Left colon (tissue), 2 donors: ENCODE measurements at places on chromosomes 1 and 21.

GRCh38 chr1:170518185-170518834 is 13.7 kb upstream of the GORAB start:
- peak; percentile 29 for DNase-seq

- peak; percentile 32 for DNase-seq
Measured at GRCh38 chr21:20999659-21000058, 1.4 kb downstream of the NCAM2 start.

- no peak for DNase-seq
Measured at GRCh38 chr1:199098468-199098867, 459.6 kb downstream of the PTPRC start.

GRCh38 chr1:26234644-26235370 is 807 bp downstream of the CEP85 start:
- DNase-seq, result peak; percentile 32

GRCh38 chr1:116287341-116288200 is 85.5 kb upstream of the ATP1A1 start:
- no peak for DNase-seq

DNA sequence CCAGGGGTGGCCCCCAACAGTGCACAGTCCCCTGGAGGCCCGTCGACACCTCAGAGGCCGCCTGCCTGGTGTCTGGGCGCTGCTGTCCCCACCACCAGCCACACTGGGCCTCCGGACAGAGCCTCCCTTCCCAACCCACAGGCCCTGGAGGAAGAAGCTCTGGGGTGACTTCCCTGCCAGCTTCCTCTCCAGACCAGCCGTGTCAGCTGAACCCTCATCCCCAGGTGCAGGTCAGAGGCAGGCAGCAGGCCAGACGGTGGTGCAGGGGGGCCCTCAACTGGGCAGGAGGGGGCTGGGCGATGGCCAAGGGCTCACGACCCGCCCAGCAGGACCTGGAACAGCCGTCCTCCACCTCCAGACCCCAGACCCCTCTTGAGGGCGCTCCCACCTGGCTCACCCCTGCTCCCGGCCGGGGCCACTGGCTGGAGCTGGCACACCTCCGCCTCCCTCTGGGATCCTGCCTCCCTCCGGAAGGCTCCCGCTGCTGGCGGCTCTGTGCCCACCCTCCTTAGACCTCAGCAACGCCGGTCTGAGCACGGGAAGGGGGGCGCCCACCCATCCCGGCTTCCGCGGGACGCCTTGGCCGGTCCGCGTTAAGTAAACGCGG is 520 bp downstream of the TNFRSF18 start:
- DNase-seq, result peak; percentile 24

GRCh38 chr1:208979776-208980175 is 603.7 kb upstream of the CAMK1G start:
- no peak for DNase-seq

- no peak for DNase-seq
Measured at GRCh38 chr1:19926296-19927129, 3.1 kb upstream of the PLA2G2E start.

GRCh38 chr1:112735752-112736151 is 20.6 kb upstream of the PPM1J start:
- no peak for DNase-seq

GRCh38 chr1:164702664-164703063 is 143.7 kb downstream of the PBX1 start:
- no peak for DNase-seq

- DNase-seq, result no peak
Measured at GRCh38 chr1:169670836-169671235, 40.6 kb downstream of the SELL start.

DNA sequence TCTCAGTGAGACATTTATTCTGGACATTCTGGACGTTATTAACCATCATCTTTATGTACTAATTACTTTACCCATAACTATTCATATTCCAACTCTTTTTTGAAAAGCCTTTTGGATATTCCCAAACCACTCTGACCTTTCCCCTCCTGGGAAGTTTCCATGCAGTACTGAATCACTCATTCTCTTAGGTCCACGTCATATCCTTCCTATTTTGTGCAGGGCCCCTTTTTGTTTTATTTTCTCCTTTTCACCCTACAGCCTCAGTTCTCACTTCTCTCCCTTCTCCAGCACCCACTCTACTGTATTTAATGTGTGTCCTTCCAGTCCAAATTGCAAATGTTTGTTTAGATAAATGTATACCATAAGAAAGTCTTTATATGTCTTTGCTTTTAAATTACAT is 16.4 kb upstream of the ATP1A1 start:
- no peak for DNase-seq

- no peak for DNase-seq
Measured at GRCh38 chr1:231603598-231604275, 22.9 kb upstream of the DISC1 start.

DNA sequence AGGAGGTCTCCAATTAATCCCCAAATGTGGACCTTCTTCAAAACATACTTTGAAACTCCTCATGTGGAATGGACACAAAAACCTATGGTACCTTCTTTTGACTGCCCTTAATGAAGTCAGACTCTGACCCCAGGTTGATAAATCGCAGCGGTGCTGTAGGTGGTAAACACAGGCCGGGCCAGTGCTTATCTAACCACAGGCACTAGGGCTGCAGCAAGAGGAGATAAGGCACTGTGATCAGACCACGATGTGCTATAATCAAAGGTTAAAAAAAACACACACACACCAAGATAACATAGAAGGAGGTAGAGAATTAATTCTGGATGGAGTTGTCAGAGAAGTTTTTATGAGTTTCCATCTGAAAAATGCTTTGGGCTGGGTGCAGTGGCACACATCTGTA is 52.3 kb upstream of the SIPA1L2 start:
- DNase-seq, result peak; percentile 89
